Activated naive CD4-positive, alpha-beta T cell treated with anti-CD3 and anti-CD28 coated beads, Interleukin-2, amount 50 U/mL, for 16 hours (primary cell): ENCODE measurements at places on chromosomes 12 and 14.

DNA sequence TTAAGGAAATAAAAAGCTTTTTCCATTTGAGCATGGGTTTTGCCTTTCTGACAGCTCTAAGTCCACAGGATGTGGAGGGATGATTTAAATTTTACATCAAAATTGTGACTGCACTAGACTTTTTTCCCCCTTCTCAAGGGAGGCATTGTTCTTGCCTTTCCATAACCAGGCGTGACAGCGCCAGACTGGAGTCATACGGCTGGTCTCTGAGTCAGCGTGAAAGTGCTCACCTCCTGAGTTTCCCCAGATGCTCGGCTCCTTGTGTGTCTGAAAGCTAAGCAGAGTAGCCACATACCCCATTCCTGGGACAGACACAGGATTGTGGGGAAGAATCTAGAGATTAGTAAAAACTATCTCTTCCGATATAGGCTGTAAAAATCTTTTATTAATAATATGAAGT is 43.1 kb downstream of the SOX5 start:
- no peak for DNase-seq

DNA sequence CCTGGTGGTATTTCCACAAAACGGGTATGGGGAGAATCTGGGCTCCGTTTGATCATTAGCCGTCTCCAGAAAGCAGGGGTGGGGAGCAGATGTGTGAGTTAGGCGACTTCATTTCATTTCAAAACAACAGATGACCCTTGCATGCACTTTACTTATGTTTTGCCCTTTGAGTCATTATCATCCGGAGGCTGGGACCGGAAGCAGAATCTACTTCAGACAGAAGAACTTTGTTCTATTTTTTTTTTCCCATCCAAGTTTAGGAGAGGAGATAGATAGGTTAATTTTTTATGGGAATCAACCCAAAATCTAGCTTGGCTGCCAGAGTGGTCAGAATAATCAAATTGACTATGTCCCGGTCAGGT is 31.3 kb upstream of the CMAS start:
- no peak for DNase-seq

DNA sequence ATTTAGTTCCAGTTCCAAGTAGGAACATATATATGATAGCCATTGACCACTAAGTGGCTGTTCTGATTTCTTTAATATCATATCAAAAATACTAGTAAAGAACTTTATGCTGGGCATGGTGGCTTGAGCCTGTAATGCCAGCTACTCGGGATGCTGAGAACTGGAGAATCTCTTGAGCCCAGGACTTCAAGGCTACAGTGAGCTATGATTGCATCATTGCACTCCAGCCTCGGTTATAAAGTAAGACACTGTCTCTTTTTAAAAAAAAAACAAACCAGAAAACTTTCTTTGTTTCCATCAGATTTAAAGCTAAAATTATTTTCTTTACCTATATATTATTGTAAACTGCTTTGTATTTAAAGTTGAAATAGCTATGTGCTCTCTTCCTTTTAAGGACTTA is 127.0 kb downstream of the SCAF11 start:
- DNase-seq = no peak

GRCh38 chr12:40258371-40258770 is 33.6 kb downstream of the LRRK2 start:
- DNase-seq = no peak

GRCh38 chr12:18281941-18282340 is 20.6 kb downstream of the PIK3C2G start:
- DNase-seq = no peak

- no peak for DNase-seq
These were observed 38.0 kb upstream of the RIN3 start for GRCh38 chr14:92475451-92476187.

DNA sequence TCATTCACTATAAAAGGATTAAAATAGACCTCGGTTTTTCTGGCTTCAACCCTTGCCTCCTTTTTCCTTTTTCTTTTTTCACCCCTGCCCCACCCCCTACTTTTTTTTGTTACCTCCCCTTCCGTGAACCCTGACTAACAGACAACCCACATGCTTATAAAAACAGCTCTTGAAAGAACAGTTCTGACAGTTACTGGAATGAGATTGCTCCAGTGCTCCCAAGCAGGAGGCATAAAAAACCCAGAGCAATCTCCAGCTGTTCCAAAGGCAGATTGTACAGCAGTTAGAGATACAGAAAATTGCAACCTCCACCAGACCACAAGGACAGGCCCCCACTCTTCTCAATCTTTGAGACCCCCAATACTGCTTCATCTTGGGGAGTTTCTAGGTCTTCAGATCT is 29.9 kb upstream of the TMEM260 start:
- no peak for DNase-seq

DNA sequence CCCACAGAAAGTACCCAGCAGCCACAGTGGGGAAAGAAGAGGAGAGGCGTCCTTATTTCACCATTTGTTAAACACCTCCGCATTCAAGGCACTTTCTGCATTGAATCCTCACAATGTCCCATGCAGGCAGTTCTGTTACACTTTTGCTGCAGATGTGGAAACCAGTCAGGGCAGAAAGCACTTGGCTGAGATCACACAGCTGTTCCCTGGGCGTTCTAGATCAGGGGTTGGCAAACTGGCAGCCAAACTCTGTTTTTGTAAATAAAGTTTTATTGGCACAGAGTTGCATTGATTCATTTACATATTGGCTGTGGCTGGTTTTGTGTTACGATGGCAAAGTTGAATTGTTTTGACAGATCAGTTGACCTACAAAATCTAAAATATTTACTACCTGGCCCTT is 20.1 kb downstream of the FOXN4 start:
- no peak for DNase-seq

- no peak for DNase-seq
These were observed 43.0 kb downstream of the SPRING1 start for GRCh38 chr12:116694653-116695463.

DNA sequence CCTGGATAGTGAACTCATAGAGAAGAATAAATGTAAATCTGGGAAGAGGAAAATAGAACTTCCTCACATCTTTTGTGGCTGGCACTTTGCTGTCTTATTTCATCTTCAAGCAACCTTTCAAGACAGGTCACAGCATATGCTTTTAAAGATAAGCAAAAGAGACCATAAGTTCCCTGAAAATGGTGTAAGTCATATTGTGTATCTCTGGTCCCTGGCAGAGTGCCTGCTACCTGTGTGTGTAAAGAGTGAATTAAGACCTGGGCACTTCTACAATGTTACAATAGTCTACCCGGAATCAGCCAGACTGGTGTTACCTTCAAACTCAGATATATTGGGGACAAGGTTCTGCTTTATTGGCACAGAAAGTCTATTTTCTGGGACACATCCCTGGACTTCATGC is 168.8 kb downstream of the SLC2A13 start:
- DNase-seq = no peak

DNA sequence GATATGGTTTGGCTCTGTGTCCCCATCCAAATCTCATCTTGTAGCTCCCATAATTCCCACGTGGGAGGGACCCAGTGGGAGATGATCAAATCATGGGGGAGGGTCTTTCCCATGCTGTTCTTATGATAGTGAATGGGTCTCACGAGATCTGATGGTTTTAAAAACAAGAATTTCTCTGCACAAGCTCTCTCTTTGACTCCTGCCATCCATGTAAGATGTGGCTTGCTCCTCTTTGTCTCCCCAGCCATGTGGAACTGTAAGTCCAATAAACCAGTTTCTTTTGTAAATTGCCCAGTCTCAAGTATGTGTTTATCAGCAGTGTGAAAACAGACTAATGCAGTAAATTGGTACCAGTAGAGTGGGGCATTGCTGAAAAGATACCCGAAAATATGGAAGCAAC is 146.2 kb downstream of the DPF3 start:
- no peak for DNase-seq

GRCh38 chr12:40742041-40742440 is 49.8 kb downstream of the CNTN1 start:
- no peak for DNase-seq

GRCh38 chr14:24673534-24674203 is 39.7 kb upstream of the GZMB start:
- peak; percentile 58 for DNase-seq

GRCh38 chr12:39459027-39459434 is 16.1 kb upstream of the KIF21A start:
- DNase-seq = no peak

- no peak for DNase-seq
These were observed 319.0 kb downstream of the FOXG1 start for GRCh38 chr14:29085546-29085945.

DNA sequence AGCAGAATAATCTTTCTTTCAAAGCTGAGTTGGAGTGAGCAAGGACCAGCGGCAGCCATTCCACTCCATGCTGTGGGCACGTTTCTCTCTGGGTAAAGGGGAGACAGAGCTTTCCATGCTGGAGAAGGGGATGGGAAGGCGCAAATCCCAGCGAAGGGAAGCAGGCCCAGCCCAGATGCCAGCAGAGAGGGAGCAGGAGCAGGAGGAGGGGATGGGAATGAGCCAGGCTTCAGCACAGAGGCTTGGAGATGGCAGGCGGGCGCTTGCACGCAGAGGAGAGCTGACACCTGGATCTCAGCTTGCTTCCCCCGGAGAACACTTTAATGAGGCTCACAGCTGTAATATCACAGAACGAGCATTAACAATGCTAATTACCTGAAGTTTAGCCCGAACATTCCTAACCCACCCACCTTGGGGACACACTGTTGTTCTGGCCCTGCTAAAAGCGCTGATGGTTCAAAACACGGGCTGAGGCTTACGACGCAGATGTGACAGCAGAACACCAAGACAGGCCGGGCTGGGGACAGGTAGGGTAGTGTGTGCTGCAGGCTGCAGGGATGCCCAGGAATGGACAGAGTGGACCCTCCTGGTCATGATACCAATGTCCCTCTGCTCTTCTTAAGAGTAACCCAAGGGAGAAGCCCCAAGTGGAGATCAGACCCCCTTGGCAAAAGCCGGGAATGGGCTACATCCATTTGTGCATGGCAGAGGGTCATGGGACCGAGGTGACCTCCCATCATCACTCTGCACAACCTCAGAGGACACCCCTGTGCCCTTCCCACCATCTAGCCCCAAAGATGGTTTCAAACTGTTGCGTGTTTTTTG is 288.6 kb downstream of the DPF3 start:
- no peak for DNase-seq

DNA sequence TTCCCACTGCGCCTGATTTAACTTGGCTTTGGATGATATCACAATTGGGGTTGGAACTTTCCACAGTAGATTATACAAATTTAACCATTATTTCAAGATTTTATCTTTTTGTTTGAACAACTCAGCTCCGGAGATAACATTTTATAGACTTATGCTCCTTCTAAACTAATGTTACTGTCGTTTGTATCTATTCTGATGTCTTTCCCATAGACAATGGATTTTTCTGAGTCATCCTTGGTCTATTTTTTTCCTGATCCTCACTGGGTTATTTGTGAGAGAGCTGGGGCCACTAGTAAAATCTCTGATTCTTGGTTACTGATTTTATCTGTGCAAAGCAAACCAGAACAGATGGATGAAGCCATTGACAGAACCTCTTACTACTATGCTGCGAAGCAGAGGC is 175.1 kb downstream of the SLC38A4 start:
- no peak for DNase-seq

- DNase-seq = no peak
These were observed 26.5 kb upstream of the RCOR1 start for GRCh38 chr14:102565959-102566358.

DNA sequence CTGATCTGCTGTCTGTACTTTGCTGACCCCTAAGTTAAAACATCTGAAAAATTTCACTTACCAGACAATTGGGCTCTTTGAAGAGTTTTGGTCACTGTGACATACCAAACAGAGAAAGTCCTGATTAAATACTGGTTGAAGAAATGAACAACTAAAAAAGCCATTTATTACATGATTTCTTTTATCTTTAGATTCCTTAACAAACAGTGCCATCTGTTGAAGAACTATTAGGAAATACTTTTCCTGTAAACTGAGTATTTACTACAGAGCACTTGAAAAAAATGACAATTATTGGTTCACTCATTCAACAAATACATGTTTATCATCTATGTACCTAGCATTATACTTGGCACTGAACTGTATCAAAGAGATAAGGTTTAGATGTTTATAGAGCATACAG is 6.5 kb upstream of the WASHC4 start:
- DNase-seq = no peak

DNA sequence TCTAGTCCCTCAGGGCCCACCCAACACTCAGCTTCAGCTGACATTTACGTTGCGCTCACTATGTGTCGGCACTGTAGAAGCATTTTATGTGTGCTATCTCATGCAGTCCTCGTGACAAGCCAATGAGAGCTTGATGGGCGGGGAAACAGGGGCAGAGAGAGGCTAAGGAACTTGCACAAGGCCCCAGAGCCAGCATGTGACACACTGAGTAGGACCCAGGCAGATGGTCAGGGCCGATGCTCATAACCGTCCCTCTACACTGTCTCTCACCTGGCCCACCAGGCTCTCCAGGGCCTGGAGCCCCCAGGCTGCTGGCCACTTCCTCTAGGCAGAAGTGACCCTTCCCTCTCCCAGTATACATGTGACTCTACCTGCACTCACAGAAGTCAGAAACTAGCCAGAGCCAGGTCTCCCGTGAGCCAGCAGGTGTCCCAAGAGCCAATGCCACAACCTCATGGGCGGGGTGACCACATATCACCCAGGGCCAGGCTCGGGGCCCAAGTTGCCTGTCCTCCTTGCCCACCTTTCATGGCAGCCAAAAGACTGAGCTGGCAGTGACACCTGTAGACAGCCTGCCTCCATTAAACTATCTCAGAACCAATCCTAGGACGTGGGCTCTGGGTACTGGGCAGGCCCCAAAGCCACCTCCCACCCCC is 38.3 kb downstream of the TTC7B start:
- DNase-seq = no peak

- no peak for DNase-seq
These were observed 9.2 kb upstream of the FGF23 start for GRCh38 chr12:4388662-4389061.

- DNase-seq = no peak
These were observed 108.8 kb downstream of the PTPN11 start for GRCh38 chr12:112527501-112527900.

GRCh38 chr12:54429014-54429471 is 10.0 kb upstream of the ITGA5 start:
- DNase-seq = no peak

DNA sequence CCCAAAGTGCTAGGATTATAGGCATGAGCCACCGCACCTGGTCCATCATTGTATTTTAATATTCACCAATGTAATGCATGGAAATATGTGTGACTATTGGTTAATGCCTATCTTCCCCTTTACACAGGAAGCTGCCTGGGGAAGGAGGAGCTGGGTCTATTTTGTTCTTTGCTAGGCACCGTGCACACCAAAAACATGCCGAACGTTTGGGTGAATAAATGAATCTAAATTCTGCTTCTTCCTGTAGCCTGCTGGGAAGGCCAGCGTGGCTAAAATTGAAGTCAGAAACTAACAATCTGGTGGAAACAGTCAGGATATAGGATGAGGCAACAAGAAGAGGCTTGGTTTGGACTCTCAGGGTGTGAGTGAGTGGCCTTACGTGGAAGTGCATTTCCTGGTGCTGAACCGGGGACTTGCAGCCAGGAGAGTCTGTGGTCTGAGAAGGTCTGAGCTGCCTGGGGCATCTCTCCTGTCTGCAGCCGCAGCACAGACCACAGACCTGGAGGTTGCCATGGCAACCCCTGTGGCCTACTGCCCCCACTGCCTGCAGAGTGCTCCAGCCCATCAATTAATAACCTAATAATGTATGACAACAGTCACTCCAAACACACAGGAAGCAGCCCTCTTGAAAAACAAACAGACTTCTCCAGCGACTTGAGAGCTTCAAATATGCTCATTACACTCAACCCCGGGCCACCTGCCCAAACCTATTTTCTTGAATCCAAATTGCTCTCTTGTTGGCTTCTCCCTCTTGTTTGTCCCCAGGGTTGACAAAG is 5.5 kb upstream of the GPR68 start:
- DNase-seq = no peak

- DNase-seq = no peak
These were observed 267.7 kb downstream of the RASSF9 start for GRCh38 chr12:85568395-85569103.

GRCh38 chr14:68696266-68696665 is 96.6 kb downstream of the ZFP36L1 start:
- no peak for DNase-seq
